T-helper 17 cell (primary cell): ENCODE measurements at places on chromosomes 11 and 22. TPM values are rescaled to one million over a fixed set of nuclear protein-coding genes. Genes with fewer than 3 reads are reported as not detected.
A peak's percentile ranks its signal among the peaks of the same experiment; 100 is the strongest.

The ZNF280B gene
- 1.8 TPM for total RNA-seq

The SCARF2 gene
- total RNA-seq, result 3.1 TPM

The ADM gene
- 2.0 TPM for total RNA-seq

The OR52E8 gene
- total RNA-seq, result not detected

The RFPL2 gene
- 0.94 TPM for total RNA-seq

The SEC14L6 gene
- not detected for total RNA-seq

The PAMR1 gene
- total RNA-seq, result not detected

GRCh38 chr11:19577976-19578619 is 134.5 kb upstream of the NAV2 start:
- H3K4me3 ChIP-seq, result no peak overlapping the region
- no peaks in the 10 kb centered on the region for H3K4me1 ChIP-seq
- no peak overlapping the region for H3K27ac ChIP-seq
- no peak for DNase-seq
- no peaks in the 10 kb centered on the region for H3K36me3 ChIP-seq

GRCh38 chr11:66863428-66864125 is 6.7 kb downstream of the LRFN4 start:
- H3K27ac ChIP-seq, result no peak overlapping the region
- no peaks in the 10 kb centered on the region for H3K36me3 ChIP-seq
- peaks cover 4% of the 10 kb centered on the region for H3K4me1 ChIP-seq
- H3K27me3 ChIP-seq, result no peaks in the 10 kb centered on the region
- DNase-seq, result no peak

GRCh38 chr11:79813551-79813950 is 372.7 kb upstream of the TENM4 start:
- H3K36me3 ChIP-seq, result no peaks in the 10 kb centered on the region
- no peaks in the 10 kb centered on the region for H3K4me1 ChIP-seq
- H3K27me3 ChIP-seq, result no peaks in the 10 kb centered on the region
- H3K4me3 ChIP-seq, result no peak overlapping the region

GRCh38 chr11:97738751-97739150 is 1282.0 kb upstream of the CNTN5 start:
- no peaks in the 10 kb centered on the region for H3K27me3 ChIP-seq
- no peaks in the 10 kb centered on the region for H3K4me1 ChIP-seq
- DNase-seq, result no peak
- no peaks in the 10 kb centered on the region for H3K36me3 ChIP-seq

DNA sequence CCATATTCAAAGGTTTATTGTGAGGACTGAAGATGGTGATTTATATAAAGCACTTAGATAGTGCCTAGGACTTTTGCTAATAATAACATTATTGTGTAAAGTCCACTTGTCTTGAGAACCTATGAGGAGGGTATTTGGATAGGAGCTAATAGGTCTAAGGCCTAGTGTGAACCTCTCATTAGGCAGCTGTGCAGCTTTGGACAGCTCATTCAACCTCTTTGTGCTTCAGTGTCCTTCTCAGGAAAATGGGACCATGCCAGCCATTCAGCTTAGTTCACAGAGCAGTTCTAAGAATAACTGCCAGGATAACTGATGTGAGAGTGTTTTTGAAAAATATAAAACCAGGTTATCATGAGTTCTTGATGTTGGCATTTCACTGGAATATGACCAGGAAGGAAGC is 56.2 kb downstream of the NAV2 start:
- peaks cover 7% of the 10 kb centered on the region for H3K36me3 ChIP-seq
- H3K27ac ChIP-seq, result no peak overlapping the region
- no peaks in the 10 kb centered on the region for H3K4me1 ChIP-seq
- H3K27me3 ChIP-seq, result peaks cover 73% of the 10 kb centered on the region
- H3K4me3 ChIP-seq, result no peak overlapping the region
- no peak for DNase-seq

- no peak overlapping the region for H3K4me3 ChIP-seq
- no peaks in the 10 kb centered on the region for H3K36me3 ChIP-seq
- H3K27me3 ChIP-seq, result peaks cover 12% of the 10 kb centered on the region
- DNase-seq, result no peak
- no peak overlapping the region for H3K27ac ChIP-seq
These were observed 32.2 kb downstream of the CWC15 start for GRCh38 chr11:94941131-94941530.

DNA sequence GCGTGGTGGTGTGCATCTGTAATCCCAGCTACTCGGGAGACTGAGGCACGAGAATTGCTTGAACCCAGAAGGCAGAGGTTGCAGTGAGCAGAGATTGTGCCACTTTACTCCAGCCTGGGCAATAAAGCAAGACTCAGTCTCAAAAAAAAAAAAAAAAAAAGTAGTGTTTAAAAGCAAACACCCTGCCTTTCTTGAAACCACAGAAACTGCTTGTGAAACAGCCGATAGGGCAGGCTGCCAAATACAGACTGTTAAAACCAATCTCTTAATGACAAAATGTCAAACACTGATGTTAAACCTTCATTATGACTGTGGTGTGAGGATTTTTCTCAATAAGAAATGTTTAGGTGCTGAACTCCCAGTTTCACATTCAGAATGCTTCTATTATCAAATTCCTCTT is 27.3 kb downstream of the MARK2 start:
- H3K27me3 ChIP-seq, result no peaks in the 10 kb centered on the region
- peaks cover 64% of the 10 kb centered on the region for H3K4me1 ChIP-seq
- H3K27ac ChIP-seq, result peak overlapping the region; percentile 90

DNA sequence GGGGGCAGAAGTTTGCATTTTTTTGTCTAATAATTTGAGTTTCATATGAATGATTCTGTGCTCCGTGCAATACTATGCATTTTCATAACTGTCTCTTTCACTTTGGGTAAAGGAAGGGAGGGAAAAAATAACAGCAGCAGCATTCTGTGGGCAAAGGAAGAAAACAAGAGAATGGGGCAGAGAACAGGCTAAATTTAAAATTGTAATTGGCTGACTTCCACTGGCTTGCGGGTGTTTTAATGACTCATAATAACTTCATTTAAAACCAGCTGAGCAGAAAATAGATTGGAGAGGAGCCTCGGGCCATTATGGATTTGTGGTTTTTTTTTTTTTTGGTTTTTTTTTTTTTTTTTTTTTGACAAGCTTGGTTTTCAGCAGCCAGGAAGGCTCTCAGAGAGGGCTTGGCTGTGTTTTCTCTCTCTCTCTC is 107.4 kb downstream of the ZBTB16 start:
- peak overlapping the region; percentile 93 for H3K27ac ChIP-seq
- peaks cover 63% of the 10 kb centered on the region for H3K4me1 ChIP-seq
- no peak for DNase-seq

DNA sequence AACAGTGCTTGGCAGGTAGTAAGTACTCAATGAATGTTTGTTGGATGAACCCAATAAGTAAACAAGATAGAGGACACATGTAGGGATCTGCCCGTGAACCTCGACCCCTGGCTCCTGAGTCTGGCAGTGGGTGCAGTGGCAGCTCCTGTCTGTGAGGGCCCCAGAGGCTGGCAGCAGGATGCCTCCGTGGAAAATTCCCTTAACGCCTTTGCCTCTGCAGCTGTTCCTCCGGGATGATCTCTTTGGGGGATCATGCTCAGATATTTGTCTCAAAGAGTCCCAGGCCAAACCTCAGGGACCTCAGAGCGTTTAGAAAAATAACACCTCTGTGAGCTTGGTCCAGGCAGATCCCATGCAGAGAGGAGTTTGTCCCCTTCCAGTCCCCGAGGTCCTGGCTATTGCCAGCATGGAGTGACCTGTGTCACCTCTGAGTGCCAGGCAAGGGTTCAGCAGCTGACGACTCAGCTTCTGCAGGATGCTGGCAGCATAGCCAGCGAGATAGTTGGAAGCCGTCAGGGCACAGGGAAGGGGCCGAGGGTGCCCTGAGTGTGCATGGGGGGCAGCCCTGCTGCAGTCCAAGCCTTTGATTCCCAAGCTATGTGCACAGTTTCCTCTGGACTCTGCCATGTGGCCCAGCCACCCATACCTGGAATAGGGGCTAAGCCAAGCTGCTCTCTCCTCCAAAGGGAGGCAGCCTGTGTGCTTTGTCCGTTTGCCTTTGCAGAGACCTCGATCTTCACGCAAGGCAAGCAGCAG is 613 bp upstream of the MCHR1 start:
- no peak overlapping the region for H3K4me3 ChIP-seq
- no peaks in the 10 kb centered on the region for H3K36me3 ChIP-seq
- peaks cover 23% of the 10 kb centered on the region for H3K27me3 ChIP-seq
- peaks cover 12% of the 10 kb centered on the region for H3K4me1 ChIP-seq
- H3K27ac ChIP-seq, result no peak overlapping the region
- DNase-seq, result no peak

DNA sequence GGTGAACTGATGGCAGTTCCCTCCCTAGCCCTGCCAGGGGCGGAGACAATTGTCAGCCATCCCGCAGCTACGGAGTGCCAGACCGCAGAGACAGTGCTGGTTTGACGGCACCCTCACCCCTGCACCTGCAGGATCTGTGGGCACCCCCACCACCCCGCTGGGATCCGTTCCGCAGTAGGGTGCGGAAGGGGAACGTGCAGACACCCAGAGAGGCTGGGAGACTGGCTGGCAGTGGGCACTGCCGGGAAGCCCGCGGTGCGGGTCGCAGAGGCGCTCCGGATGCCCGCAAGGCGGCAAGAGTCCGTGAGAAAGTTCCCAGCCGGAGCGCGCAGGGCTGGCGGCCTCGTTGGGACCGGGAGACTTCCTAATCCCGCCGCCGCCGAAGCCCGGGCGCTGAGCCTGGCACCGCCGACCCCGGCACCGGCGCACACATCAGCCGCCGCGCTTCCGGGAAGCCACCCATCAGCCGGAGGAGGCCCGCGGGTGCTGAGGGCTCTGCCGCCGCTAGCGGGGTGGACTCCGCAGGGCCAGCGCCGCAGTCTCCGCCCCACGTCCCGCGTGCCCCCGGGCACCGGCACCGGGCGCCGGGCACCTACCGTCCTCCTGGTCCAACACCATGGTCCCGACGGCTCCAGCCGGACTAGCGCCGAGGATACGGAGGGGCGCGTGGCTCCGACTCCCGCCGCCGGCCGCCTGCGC is 4.3 kb upstream of the LMO1 start:
- H3K36me3 ChIP-seq, result peaks cover 3% of the 10 kb centered on the region
- peak overlapping the region; percentile 49 for H3K4me3 ChIP-seq
- H3K27me3 ChIP-seq, result peaks cover 70% of the 10 kb centered on the region
- H3K27ac ChIP-seq, result no peak overlapping the region

DNA sequence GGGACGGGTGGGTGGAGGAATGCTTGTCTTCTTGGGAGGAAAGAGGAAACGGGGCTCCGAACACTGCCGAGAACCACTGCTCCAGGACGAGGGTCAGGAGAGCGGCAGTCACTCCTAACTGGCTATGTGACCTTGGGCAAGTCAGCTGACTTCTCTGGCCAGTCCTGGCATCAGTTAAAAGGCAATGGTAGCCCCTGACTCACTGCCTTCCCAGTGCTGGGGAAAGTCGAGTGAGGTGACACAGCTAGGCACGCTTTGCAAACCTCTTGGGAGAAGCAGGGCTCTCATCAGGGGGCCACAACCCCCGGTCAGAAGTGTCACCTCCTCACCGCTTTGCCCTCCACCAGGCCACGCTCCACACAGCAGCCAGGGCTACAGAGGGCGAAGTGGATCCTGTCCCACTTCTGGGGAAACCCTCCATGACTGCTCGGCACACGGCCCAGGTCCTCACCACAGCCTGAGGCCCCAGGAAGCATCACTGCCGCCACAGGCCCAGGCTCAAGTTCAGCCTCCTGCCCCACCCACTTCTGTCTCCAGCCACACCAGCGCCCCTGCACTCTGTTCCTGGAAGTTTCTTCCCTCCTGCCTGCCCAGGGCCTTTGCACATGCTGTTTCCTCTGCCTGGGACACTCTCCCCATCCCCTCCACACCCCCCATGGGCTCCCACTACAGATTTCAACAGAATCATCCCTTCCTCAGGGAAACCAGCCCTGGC is 16.3 kb downstream of the IL2RB start:
- peak overlapping the region; percentile 88 for H3K27ac ChIP-seq
- peaks cover 11% of the 10 kb centered on the region for H3K4me1 ChIP-seq
- no peak for DNase-seq
- peaks cover 16% of the 10 kb centered on the region for H3K36me3 ChIP-seq
- no peaks in the 10 kb centered on the region for H3K27me3 ChIP-seq
- no peak overlapping the region for H3K4me3 ChIP-seq

- H3K4me1 ChIP-seq, result no peaks in the 10 kb centered on the region
- H3K27me3 ChIP-seq, result no peaks in the 10 kb centered on the region
- no peak overlapping the region for H3K27ac ChIP-seq
- DNase-seq, result no peak
These were observed 28.2 kb upstream of the MGAT3 start for GRCh38 chr22:39428597-39429071.

DNA sequence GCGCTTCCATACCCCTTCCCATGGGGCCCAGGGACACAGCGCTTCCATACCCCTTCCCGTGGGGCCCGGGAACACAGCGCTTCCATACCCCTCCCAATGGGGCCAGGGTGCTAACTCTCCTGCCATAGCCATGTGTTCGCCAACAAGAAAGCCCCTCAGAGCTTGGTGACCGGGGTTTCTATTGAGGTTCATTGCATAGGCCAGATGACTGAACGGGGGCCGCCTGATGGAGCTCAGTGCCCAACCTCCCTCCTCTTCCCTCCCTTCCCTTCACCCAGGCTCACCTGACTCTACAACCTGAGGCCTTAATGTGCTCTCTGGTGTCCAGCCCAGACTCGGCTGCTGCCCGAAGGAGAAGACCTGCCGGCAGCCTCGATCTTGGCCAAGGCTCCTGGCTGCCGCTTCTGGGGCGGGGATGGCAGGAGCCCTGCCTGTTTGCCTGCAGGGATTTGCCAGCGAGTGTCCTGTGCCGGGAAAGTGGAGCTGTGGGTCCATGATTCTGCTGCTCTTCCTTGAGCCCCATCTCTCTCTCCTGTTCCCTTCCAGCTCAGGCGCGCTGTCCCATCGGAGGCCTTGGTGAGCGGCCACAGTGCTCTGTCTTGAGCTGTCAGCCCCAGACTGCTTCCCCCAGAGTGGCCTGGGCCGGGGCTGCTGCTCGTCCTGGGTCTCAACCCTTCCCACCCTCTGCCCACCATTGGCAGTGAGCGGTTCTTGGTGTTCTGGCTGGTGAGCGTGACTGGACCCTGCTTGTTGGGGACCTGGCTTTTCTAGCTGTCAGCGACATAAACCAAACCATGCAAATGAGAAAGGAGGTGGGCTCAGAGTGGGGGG is 267.0 kb downstream of the TBC1D22A start:
- peaks cover 14% of the 10 kb centered on the region for H3K4me1 ChIP-seq
- DNase-seq, result no peak
- H3K27ac ChIP-seq, result no peak overlapping the region

- peaks cover 7% of the 10 kb centered on the region for H3K4me1 ChIP-seq
- no peak for DNase-seq
- H3K4me3 ChIP-seq, result no peak overlapping the region
These were observed 14.9 kb downstream of the FZD4 start for GRCh38 chr11:86940122-86940777.

DNA sequence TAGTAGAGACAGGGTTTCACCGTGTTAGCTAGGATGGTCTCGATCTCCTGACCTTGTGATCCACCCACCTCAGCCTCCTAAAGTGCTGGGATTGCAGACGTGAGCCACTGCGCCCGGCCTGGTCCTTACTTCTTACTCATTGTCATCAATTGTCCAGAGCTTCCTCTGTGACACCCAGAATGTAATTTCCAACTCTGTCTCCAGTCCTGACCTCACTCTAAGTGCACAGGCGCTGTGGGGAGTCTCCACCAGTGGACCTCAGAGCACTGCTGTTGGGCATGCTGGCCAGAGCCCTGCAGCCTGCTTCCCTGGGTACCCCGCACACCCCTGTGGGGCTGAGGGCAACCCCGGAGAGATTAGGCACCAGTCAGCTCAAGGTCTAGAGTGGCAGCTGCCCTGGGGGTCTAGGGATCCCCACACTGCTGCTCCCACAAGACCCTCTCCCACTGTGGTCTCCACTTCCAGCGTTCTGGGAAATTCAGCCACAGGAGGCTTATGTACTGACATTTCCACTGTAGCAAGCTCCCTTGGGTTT is 1140.3 kb downstream of the TBC1D22A start:
- H3K4me1 ChIP-seq, result no peaks in the 10 kb centered on the region
- peaks cover 10% of the 10 kb centered on the region for H3K27me3 ChIP-seq
- H3K36me3 ChIP-seq, result no peaks in the 10 kb centered on the region
- H3K27ac ChIP-seq, result no peak overlapping the region
- H3K4me3 ChIP-seq, result no peak overlapping the region
- no peak for DNase-seq
